ENCODE measurements at places on chromosomes 11 and 22. TPM values are rescaled to one million over a fixed set of nuclear protein-coding genes. Genes with fewer than 3 reads are reported as not detected.

The FGF4 gene
- not detected for total RNA-seq

The INPPL1 gene
- 18.1 TPM for total RNA-seq

The TMPRSS5 gene
- total RNA-seq: not detected

The OR5A1 gene
- not detected for total RNA-seq

The RASL10A gene
- not detected for total RNA-seq

The MIAT gene
- 0.48 TPM for total RNA-seq

The FKBP2 gene
- 45.2 TPM for total RNA-seq

The OTOG gene
- under 0.01 TPM for total RNA-seq

The AMPD3 gene
- total RNA-seq: 8.2 TPM

The APOA4 gene
- total RNA-seq: not detected

The IGSF9B gene
- under 0.01 TPM for total RNA-seq

The PNPLA3 gene
- 3.0 TPM for total RNA-seq

The DNAJB7 gene
- total RNA-seq: not detected

The TRPC6 gene
- not detected for total RNA-seq

The MS4A10 gene
- total RNA-seq: not detected

The NADSYN1 gene
- 109 TPM for total RNA-seq

The MRGPRX1 gene
- not detected for total RNA-seq

The MS4A4E gene
- total RNA-seq: not detected

The IGLL1 gene
- total RNA-seq: not detected

The SCGB1A1 gene
- total RNA-seq: not detected

The MYEOV gene
- total RNA-seq: under 0.01 TPM

The SLC25A22 gene
- 9.2 TPM for total RNA-seq

The ZNF74 gene
- 19.6 TPM for total RNA-seq

The TSGA10IP gene
- total RNA-seq: not detected

The SLC22A8 gene
- total RNA-seq: not detected

The TYR gene
- total RNA-seq: not detected

The CTTN gene
- total RNA-seq: 361 TPM

The POLD3 gene
- total RNA-seq: 6.4 TPM

The MRGPRE gene
- 0.72 TPM for total RNA-seq

The FAM111A gene
- 7.9 TPM for total RNA-seq

The CRYBA4 gene
- not detected for total RNA-seq

The KCNJ11 gene
- 0.24 TPM for total RNA-seq

The ARHGAP8 gene
- 28.2 TPM for total RNA-seq

The GLB1L2 gene
- total RNA-seq: 4.3 TPM

The CYTH4 gene
- total RNA-seq: 1.5 TPM

The DLG2 gene
- 0.85 TPM for total RNA-seq

The SULT4A1 gene
- not detected for total RNA-seq

The A4GALT gene
- total RNA-seq: 35.2 TPM

The OOSP4A gene
- not detected for total RNA-seq

The C11orf86 gene
- not detected for total RNA-seq

The GNG3 gene
- not detected for total RNA-seq

The ASPHD2 gene
- total RNA-seq: 4.8 TPM

The GDPD4 gene
- total RNA-seq: not detected

The TRAF6 gene
- total RNA-seq: 7.5 TPM

The SSRP1 gene
- total RNA-seq: 82.5 TPM
